IgD-negative memory B cell (primary cell): ENCODE measurements at places on chromosomes 7 and 10. TPM values are rescaled to one million over a fixed set of nuclear protein-coding genes. Genes with fewer than 3 reads are reported as not detected.

FXYD4 gene
- polyA plus RNA-seq = not detected

PIK3CG gene
- 27.7 TPM for polyA plus RNA-seq

RASA4 gene
- 20.1 TPM for polyA plus RNA-seq

MACC1 gene
- 1.2 TPM for polyA plus RNA-seq

GSAP gene
- 32.9 TPM for polyA plus RNA-seq

MSMB gene
- not detected for polyA plus RNA-seq

AKR1C8 gene
- polyA plus RNA-seq = not detected

MTG1 gene
- polyA plus RNA-seq = 51.8 TPM

SLC39A12 gene
- not detected for polyA plus RNA-seq

HOXA10 gene
- 0.70 TPM for polyA plus RNA-seq

WAC gene
- 118 TPM for polyA plus RNA-seq

RBM28 gene
- polyA plus RNA-seq = 9.0 TPM

PHYHIPL gene
- polyA plus RNA-seq = not detected

PTPRE gene
- 11.2 TPM for polyA plus RNA-seq
